ENCODE measurements at places on chromosomes 12 and 14. TPM values are rescaled to one million over a fixed set of nuclear protein-coding genes. Genes with fewer than 3 reads are reported as not detected.

DNA sequence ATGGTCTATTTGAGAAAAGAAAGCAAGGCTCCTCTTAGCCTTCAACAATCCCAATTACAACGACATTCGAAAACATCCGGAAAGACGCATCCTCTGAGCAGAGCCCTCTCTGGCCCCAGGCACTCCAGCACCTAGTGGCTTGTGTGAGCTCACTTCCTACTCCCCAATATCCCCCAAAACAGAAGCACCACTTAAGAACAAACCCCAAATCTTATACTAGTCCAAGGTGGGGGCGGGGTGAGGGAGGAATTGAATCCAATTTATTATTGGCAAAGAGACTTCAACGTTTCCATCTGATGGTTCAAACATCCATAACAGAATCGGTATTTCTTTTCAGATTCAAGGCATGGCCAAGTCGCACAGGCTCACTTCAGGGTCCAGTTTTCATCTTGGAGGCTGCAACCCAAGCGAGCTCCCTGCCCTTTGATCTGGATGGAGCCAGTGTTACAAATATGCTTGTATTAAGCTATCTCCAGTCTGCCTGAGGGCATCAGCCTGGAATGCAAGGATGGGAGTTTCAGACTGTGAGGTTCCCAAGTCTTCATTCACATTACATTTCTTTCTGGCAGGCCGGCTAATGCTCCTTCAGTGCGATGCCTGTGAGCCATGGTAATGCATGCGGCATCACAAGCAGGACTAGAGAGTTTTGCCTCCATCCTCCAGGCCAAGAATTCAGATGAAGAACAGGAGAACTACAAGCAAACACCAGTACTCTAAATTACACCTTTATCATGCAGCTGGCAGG lies 132.5 kb upstream of the FOXN3 start:
- DNase-seq: no peak

The MMP17 gene
- 34.4 TPM for total RNA-seq

DNA sequence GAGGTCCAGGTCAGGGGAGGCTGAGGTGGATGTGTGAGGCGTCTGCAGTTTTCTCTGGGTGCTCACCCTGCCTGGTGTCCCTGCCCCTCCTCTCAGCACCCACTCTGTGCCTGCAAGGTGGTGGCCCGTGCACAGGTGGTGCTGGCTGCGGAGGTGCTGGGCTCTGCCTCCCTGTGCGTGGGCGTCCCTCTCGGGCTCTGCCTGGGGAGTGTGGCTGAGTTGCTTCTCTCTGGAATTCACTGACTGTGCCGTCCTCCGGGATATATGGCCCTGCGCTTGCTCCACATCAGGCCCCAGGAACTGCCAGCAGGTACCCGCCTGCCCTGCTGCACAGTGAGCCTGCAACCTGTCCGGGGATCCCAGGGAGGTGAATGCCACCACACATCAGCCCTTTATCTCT lies 379.1 kb downstream of the TMEM121 start:
- DNase-seq: no peak

DNA sequence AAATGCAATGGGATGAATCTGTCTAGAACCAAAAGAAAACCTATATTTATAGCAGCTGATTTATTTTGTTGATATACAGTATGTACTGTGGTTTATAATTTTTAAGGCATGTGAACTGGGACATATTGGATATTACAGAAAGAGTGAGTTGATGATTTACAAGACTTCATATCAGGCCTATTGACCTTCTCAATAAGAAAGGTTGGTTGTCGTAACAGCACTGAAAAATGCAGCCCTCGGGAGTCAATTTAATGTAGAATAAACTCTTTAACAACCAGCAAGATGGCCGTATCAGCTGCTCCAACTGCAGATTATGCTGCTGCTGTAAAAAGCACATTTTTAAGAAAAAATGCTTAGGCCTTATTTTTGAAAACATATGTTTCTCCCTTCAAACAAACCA lies 407.3 kb downstream of the GXYLT1 start:
- DNase-seq: no peak

GRCh38 chr12:89307474-89308253 lies 44.6 kb downstream of the DUSP6 start:
- no peak for DNase-seq

GRCh38 chr12:101792046-101792931 lies 38.5 kb downstream of the GNPTAB start:
- DNase-seq: no peak

The C12orf42 gene
- total RNA-seq: not detected

DNA sequence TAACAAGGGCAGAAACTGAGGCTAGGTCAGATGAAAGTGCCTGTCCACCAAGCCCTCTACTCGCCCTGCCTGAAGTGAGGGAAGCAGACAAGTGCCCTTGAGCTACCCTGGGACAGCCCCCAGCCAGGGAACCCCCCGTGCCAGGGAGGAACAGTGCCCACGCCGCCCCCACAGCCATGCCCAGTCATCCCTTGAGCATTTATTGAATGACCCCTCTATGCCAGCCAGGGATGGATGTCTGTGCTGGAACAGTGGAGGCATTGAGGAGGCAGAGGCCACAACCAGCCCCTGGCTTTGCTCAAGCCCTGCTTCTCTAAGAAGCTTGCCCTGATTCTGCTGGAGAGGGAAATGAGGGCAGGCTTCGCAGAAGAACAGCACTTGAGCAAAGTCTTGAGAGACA lies 3.7 kb upstream of the AQP6 start:
- no peak for DNase-seq

The CCT2 gene
- total RNA-seq: 419 TPM

The SLC5A8 gene
- total RNA-seq: 0.11 TPM

DNA sequence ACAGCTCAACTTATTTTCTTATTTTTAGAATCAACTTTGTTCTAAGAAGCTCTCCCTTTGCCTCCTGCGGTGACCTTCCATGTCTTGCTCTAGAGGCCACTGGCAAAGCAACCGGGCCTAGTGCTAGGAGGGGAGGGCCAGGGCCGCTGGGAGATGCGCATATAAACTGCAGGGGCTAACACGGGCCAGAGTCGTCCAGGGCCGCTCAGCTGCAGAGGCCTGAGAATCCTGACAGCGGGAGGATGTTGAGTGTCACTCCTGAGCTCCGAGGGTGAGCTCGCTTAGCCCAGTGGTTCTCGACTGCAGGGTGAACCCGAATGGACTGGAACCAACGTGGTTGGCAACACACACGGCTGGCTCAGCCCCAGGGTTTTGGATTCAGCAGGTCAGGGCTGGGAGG lies 6.5 kb upstream of the PIWIL1 start:
- no peak for DNase-seq

- DNase-seq: no peak
Measured at GRCh38 chr14:63551332-63551731, 8.2 kb upstream of the PPP2R5E start.

GRCh38 chr12:123089631-123090353 lies 61.1 kb downstream of the PITPNM2 start:
- DNase-seq: no peak

The GRIP1 gene
- 37.6 TPM for total RNA-seq

DNA sequence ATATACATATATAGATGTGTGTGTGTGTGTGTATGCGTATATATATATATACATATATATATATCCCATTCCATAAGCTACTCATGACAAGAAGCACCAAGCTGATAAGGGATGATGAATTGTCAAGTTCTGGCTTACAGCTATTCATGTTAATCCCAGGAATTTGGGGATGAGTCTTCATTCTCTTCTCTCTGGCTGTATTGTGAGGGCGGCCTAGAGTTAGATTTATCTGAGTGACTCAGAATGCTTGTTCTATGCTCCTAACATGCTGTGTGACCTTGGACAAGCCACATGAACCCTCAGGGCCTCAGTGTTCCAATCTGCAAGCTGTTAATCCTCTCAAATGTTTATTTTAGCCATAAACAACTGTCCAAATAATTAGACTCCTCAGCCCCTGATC lies 749.0 kb downstream of the MED13L start:
- no peak for DNase-seq

The TAS2R14 gene
- total RNA-seq: 0.80 TPM

DNA sequence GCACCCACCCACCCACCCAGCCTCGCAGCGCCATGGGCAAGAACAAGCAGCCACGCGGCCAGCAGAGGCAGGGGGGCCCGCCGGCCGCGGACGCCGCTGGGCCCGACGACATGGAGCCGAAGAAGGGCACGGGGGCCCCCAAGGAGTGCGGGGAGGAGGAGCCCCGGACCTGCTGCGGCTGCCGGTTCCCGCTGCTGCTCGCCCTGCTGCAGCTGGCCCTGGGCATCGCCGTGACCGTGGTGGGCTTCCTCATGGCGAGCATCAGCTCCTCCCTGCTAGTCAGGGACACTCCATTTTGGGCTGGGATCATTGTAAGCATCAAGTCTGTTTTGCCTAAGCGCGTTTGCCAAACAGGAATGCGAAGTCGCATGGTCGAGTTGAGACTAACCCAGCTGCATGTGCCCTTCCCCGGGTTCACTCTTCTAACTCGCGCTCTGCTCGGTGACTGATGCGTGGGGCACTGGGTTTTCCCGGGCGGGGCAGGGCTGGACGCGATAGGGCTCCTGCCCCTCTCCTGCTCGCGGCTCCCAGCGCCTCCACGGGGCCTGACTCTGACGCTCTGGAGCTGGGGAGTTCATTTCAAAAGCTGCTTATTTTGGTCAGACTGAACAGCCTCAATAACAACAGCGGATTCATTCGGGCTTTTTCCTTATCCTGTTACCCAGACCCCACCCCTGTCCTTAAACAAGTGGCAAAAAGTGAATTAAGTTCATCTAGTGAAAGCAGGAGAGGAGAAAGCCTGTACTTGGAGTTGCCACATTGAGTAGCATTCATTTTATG lies 458 bp downstream of the SSPN start:
- no peak for DNase-seq

GRCh38 chr14:91158091-91158790 lies 44.4 kb downstream of the DGLUCY start:
- no peak for DNase-seq

GRCh38 chr12:26158078-26158764 lies 33.4 kb upstream of the BHLHE41 start:
- no peak for DNase-seq

- no peak for DNase-seq
Measured at GRCh38 chr12:112096667-112097066, 11.9 kb downstream of the NAA25 start.

GRCh38 chr12:54187075-54187474 lies 1.7 kb downstream of the SMUG1 start:
- no peak for DNase-seq

The PIWIL1 gene
- total RNA-seq: not detected

DNA sequence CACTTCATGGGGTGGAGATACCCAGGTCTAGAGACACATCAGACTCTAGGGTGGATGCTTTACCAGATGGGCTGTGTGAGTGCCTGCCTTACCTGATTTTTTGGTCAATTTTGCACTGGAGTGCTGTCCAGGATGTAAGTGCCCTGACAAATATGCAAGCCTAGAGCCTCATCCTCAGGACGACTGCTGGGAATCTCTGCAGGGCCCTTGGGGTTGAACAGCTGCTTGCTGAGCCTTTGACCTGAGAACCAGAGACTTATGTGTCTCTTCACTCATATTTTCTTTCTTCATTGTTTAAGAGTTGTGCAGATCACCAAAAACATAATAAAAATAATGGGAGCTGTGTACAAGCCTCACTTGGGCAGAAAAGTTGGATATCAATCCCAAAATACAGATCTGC lies 551.5 kb upstream of the ATP2B1 start:
- DNase-seq: no peak

GRCh38 chr14:25113394-25113793 lies 63.4 kb upstream of the STXBP6 start:
- DNase-seq: no peak

DNA sequence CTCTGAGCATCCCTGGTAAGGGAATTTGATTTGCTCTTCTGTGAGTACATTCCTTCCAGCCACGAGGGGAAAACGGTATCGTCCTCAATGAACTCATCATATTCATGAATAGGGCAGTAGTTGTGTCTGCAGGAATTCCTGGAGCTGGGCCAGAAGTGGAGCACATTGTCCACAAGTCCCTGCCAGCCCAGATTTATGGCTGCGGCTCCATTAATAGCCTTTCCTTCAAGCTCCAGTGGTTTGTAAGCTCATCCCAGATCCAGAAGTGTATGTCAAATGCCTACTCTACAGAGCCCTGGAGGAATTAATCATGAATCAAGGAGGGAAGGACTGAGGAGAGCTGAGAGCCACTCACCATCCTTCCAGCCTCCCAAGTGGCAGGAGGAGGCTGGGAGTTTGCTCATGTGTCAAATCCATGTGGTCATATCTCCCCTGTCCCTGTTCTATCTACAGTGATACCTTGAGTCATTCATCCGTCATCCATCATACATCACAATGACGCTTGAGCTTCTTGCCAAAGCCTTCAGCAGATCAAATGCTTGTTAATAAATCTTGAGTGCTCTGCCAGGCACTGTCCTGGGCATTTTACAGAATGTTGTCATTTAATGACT lies 65.5 kb downstream of the SVOP start:
- no peak for DNase-seq

GRCh38 chr12:108816652-108817335 lies 40.6 kb downstream of the SSH1 start:
- DNase-seq: no peak

DNA sequence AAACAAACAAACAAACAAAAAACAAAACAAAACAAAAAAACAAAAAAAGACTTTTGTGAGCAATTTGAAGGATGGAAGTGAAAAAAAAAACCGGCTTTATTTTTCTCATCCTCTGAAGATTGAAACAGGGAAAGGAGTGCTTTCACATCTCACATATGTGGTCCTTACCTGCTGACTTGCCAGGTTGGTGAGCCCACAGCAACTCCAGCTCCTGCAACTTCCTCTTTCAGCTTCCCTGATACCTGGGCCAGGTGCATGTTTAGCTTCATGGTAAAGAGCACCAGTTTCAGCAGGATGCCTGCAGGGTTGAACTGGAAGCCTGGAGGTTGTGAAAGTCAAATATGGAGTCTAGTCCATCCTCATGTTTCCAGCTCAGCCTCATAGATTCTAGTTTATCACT lies 221.2 kb upstream of the OTX2 start:
- no peak for DNase-seq

- DNase-seq: no peak
Measured at GRCh38 chr12:20440408-20440807, 72.1 kb downstream of the PDE3A start.

- DNase-seq: no peak
Measured at GRCh38 chr12:55720894-55721444, 776 bp downstream of the RDH5 start.

The IFI27L1 gene
- 21.2 TPM for total RNA-seq

DNA sequence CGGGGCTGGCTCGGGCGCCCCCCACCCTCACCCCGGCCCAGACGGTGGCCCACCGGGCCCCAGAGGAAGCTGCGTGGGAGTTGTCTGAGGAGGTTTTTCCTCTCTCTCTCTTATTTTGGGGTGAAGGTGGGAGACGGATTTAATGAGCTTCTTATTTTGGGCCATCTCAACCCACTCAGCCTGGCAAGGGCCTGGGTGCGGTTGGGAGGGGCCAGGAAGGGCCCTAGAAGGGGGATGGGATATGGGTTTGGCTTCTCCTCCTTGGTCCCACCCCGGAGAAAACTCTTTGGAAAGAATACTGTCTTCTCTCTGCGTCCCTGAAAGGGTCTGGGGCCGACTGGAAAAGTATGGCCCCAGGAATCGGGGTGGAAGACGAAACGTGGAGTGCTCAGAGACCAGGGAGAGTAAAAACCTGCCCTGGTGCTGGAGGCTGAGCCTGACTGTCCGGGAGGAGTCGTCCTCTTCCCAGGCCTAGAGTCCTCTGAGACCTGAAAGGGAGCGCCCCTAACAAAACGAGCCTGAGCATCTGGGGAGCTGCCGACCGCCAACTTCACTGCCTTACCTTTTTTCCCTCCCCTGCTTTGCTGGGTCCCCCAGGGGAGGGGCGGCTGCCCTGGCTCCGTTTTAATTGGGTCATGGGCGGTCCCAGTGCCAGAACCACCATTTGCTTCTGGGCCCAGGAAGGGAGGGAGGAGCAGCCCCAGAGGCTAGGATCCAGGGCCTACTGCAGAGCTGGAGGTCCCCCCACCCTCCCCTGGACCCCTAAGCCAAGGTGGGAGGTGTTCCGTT lies 1.6 kb downstream of the MMP14 start:
- peak; percentile 61 for DNase-seq

The GLIPR1L1 gene
- total RNA-seq: 1.7 TPM

GRCh38 chr12:43540470-43540869 lies 11.5 kb downstream of the ADAMTS20 start:
- no peak for DNase-seq
